ENCODE measurements at places on chromosomes 5 and 9.

DNA sequence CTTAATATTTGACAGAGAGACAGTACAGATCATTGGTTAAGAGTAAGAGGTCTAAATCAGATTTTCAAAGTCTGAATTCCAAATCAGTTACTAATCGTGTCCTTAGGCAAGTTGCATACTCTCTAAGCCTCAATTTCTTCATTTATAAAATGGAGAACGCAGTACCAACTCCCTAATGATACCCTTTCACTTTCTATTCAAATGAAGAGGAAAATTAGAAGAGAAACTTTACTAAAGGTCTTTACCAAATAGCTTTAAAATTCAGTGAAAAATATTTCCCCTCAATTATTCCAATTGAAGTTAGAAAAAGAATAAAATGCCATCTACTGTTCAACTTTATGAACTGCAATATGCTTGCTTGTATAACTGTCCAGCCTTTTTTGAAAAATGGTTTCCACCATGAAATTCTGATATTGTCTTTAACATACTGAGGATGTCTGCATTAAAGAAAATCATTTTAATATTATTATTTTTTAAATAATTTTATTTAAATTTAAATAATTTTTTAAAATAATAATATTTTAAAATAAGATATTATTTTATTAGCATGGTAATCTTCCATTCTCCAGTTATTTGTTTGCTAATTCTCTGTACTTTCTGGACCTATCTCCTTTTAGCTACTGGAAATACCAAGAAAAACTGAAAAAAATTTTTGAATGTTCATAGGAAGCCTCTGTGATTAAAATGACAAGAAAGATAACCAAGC, 36.0 kb downstream of the POC5 start:
- no peak for DNase-seq

- DNase-seq: peak; percentile 55
Observed at GRCh38 chr5:137563646-137564397, 64.7 kb upstream of the SPOCK1 start.

- no peak for DNase-seq
Observed at GRCh38 chr5:89289604-89290003, 406.6 kb upstream of the MEF2C start.

- no peak for DNase-seq
Observed at GRCh38 chr5:123868881-123869280, 356.9 kb downstream of the CSNK1G3 start.

GRCh38 chr9:113737517-113738271, 138.4 kb upstream of the ZNF618 start:
- peak; percentile 80 for DNase-seq

DNA sequence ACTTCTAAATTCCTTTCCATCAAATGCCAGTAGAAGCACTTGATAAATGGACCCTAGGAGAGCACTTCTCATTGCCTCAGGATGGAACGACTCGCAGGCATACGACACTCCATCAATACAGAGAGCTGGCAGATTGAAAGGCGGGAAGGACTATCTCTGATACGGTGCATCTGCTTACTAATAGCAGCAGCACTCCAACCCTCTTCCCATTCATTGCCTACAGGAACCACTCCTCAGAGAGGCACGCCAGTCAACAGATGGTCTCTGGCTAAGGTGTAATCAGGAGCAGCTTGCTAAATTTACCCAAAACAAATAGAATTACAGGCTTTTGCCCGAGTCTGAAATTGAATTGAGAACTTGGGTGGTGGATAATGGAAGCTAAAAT, 168.1 kb downstream of the EFNA5 start:
- no peak for DNase-seq

- no peak for DNase-seq
Observed at GRCh38 chr5:134551901-134552300, 26.4 kb downstream of the JADE2 start.

- no peak for DNase-seq
Observed at GRCh38 chr5:84301535-84301934, 83.1 kb downstream of the EDIL3 start.

GRCh38 chr9:128969491-128969890, 22.0 kb downstream of the NUP188 start:
- DNase-seq: no peak

- DNase-seq: no peak
Observed at GRCh38 chr5:83586874-83587776, 115.6 kb downstream of the VCAN start.

DNA sequence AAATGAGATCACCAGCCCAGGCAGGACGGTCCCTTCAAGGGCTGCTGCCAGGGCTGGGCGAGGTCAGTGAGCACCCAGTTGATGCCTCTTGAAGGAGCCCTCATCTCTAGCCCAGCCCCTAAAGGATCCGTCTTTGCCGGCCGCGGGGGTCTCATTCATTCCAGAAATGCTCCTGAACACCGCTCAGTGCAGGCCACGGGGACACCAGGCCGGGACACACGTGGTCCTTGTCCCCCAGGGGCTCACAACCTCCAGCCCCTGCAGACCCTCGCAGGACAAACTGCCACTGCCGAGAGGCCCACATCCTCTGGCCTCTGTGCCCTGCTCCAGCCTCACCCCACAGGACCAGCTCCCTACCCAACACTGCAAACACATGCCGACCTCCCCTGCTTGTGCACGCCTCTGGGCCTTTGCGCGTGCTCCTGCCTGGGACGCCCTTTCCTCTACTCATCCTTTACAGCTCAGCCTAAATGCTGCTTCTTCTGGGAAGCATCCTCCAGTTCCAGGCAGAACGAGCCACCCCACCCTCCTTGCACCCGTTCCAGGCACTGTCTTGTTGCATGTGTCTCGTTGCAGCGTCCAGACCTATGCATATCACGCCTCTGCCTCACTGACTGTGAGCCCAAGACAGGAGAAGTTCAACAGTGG, 10.3 kb upstream of the LAMC3 start:
- no peak for DNase-seq

DNA sequence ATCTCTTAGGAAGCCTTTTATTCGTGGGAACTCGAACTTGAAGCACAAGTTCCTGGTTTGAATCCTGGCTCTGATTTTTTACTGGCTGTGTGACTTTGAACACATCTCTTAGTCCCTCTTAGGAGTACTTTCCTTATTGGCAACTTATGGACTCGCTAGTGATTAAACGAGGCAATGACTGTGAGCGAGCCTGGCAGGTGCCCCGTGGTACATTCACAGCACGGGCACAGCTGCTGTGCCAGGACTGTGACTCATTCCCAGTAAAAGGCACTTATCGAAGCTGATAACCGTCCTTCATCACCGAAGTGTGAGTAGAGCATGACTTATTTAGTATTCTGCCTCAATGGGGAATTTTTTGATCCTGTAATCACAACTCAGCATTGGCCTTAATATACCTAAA, 22.7 kb downstream of the CFAP90 start:
- DNase-seq: no peak

DNA sequence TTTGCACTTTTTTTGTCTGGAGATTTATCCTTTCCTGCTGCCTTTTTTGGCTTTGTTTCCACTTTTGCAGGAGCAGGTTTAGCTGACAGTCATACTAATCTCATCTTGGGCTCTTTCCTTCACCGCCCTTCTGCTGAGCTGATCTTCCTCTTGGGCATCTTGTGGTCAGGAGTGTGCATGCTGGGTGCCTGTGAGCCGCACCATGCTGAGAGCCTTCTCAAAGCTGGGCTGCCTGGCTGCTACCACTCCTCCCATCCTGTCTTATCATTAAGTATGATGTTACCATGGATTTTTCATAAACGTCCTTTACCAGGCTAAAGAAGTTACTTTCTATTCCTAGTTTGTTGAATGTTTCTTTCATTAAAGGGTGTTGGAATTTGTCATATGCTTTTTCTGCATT, 49.5 kb upstream of the MCCC2 start:
- no peak for DNase-seq

DNA sequence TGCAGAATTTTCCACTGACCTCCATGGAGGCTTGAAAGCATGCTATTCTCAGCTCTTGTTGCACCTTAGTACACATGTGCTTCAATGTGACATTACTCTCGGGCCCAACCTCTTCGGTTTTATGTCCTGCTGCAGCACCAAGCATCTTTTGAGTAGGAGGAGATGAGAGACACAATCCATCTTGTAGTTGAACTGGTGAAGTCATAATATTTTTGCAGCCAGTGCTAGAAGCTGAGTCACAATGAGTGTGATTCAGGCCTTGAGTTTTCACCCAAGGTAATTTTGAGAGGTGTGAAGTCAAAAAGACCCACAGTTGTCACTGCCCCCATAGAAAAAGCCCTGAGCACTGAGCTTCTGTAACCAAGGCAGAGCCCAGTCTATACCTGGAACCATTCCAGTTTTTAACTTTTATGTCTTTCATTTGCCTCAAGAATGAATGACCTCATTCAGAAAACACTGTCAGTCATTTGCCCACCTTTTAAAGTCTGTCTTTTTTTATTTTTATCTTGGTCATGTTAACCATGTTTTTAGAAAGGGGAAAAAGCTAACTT, 117.7 kb downstream of the ZNF462 start:
- no peak for DNase-seq

DNA sequence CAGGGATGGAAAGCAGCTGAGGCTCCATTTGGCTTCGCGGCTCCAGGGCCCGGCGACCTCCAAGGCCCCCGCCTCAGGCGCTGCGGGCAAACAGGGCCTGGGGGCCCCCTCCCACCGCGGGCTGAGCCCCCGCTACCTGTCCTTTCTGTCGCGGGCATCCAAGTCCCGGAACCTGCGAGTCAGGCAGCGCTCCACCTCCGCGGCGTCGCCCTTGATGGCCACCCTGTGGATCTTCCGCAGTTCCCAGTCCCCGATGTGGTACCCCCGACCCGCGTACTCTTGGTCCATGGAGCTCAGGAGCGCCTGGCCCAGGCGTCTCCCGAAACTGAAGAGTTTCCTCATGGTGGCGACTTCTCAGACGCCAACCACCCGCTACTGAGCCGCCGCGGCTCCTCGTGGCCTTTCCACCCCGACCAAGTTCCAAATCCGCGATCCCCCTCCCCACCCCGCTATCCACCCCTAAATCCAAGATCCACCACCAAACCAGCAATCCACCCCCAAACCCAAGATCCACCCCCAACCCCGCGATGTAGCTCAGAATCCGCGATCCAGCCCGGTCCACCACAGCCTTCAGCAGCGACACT, 86.5 kb upstream of the CCDC180 start:
- DNase-seq: no peak

- DNase-seq: peak; percentile 99
Observed at GRCh38 chr5:119267958-119268386, 87.8 kb upstream of the TNFAIP8 start.

GRCh38 chr9:88682431-88682831, 147.5 kb downstream of the NXNL2 start:
- DNase-seq: peak; percentile 68

DNA sequence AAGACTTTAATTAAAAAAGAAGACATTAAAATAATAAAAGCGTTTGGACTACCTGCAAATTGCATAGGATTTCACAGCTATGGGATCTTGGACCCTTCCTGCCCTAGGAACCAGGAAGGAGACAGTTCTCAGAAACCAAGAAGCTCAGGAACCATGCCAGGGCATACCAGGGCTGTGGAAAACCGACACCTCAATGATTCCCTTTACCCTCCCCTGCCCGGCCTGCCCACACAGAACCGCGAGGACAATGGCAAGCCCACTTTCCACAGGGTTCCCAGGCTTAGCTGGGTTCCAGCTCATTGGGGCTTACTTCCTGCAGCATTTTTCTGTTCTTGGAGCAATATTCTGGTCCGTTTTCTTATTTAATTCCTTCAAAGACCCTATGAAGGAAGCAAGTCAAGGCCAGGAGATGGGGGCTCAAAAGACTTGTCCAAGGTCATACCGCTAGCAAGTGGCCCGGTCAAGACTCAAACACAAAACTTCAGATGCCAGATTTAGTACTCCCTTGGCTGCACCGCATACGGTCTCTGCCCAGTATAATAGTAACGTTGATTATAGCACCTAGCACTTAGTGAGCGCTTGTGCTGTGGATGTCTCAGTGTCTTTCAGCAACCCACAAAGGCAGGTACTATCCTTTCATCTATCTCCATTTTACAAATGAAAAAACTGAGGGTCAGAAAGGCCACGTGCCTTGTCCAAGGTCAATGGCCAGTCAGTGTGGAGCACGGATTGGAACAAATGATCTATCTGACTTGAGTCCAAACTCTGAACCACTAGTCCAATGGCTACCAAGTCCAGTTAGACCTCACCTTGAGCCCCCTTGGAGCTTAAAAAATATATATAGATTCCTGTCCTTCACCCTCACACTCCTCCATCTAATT, 6.8 kb downstream of the FAT2 start:
- DNase-seq: no peak

- no peak for DNase-seq
Observed at GRCh38 chr9:131836607-131837315, 96.9 kb upstream of the RAPGEF1 start.

GRCh38 chr9:71743217-71743705, 25.1 kb downstream of the CEMIP2 start:
- no peak for DNase-seq

DNA sequence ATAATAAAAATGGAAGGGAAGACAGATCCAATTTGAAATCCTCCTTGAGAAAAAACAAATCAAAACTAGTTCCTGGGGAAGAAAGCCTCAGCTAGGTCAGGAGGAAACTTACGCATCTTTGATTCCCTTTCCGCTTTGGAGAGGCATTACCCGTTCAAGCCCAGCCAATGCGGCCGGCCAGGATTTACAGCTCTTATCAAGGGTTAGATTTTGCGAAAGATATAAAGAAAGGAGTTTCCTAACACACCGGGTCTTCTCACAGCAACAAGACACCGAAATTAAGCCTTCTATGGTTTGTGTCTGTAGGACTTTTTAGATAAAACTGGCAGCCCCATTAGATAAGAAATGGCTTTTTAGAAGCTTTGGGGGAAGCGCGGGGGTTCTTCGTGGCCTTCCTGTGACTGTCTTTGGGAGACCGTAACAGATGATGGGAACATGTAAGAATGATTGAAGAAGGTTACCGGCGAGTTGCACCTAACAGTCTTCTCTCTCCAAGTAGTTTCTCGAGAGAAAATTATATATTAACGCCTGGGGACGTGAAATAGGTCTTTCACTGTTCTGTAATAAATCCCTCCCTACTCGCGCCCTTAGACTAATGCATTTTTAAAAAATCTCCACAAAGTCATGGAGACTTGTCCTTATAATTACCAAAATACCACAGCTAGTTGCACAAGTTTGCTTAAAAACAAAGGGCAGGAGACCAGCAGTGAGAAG, 1.3 kb upstream of the ISL1 start:
- DNase-seq: no peak

- DNase-seq: no peak
Observed at GRCh38 chr9:135303280-135303647, 176.3 kb upstream of the PPP1R26 start.

DNA sequence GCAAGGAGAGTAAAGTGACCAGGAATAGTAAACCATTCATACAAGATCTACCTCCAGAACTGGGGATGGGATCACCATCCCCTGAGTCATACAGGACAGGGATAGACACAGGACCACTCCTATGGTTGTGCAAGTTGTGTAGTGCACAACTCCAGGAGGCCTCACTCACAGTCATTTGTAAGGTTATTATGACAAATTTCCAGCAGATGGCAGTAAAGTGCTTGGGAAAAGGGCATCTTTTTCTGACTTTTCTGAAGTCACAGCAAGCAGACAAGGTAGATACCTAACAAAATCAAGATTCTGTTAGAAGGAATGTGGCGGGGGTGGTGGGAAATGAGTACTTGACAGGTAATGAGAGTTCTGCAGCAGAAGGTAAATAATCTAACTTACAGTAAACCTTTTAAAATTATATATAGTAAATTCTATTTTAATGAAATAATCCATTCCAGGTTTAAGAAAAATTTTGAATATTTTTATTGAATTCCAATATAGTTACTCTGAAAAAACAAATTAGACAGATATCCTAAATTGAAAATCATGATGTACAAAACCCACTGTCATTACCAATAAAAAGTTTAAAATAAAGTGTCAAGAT, 16.7 kb upstream of the KIF27 start:
- DNase-seq: no peak

GRCh38 chr5:143836161-143836725, 24.3 kb downstream of the HMHB1 start:
- DNase-seq: no peak

Measured in esophagus muscularis mucosa (tissue), 4 donors.